ENCODE measurements at places on chromosomes 1 and 21. TPM values are rescaled to one million over a fixed set of nuclear protein-coding genes. Genes with fewer than 3 reads are reported as not detected.

DNA sequence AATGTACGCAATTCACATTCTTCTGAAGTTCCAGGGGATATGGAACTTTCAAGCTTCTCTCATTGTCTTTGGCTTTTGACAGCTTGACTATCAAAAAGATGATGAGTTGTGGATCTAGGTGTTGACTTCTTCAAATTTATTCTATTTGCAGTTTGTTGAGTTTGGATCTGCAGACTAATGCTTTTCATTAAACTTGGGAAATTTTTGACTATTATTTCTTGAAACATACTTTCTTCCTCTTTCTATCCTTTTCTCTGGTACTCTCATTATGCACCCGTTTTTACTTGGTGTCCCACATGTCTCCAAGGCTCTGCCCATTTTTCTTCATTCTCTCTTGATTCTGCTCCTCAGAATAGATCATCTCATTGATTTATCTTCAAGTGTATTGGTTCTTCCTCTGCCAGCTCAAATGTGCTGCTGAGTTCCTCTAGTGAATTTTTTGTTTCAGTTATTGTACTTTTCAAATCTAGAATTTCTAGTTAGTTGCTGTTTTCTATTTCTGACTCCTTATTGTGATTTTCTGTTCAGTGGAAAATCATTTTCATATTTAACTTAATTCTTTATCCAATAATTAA lies 49.4 kb downstream of the CYP2J2 start:
- no peak overlapping the region for H3K27ac ChIP-seq
- no peaks in the 10 kb centered on the region for H3K36me3 ChIP-seq
- H3K4me3 ChIP-seq, result no peak overlapping the region
- no peaks in the 10 kb centered on the region for H3K27me3 ChIP-seq
- no peak for DNase-seq

- DNase-seq, result no peak
- peak overlapping the region; percentile 90 for H3K27ac ChIP-seq
- H3K27me3 ChIP-seq, result no peaks in the 10 kb centered on the region
- peaks cover 2% of the 10 kb centered on the region for H3K4me1 ChIP-seq
- peak overlapping the region; percentile 92 for H3K4me3 ChIP-seq
- H3K36me3 ChIP-seq, result no peaks in the 10 kb centered on the region
These were observed 684 bp downstream of the SLC2A1 start for GRCh38 chr1:42957880-42958487.

DNA sequence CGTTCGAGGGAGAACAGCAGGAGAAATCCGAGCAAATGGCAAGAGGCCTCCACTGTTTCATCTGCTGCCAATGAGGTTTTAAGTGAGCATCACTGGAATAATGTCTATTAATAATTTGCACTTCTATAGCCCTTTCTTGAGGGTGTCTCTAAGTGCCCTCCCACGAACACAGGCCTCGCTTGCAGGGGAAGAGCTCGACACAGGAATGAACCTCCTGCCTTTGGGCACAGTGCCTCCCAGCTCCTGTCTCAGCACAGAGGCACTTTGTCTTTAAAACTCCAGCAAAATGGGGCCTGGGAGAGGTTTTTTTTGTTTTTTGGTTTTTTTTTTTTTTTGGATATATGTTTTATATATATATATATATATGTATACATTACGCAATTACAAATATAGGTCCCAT lies 56.6 kb downstream of the OLIG1 start:
- H3K4me1 ChIP-seq, result no peaks in the 10 kb centered on the region
- H3K27ac ChIP-seq, result no peak overlapping the region
- no peaks in the 10 kb centered on the region for H3K27me3 ChIP-seq
- H3K36me3 ChIP-seq, result no peaks in the 10 kb centered on the region
- no peak overlapping the region for H3K4me3 ChIP-seq
- no peak for DNase-seq

DNA sequence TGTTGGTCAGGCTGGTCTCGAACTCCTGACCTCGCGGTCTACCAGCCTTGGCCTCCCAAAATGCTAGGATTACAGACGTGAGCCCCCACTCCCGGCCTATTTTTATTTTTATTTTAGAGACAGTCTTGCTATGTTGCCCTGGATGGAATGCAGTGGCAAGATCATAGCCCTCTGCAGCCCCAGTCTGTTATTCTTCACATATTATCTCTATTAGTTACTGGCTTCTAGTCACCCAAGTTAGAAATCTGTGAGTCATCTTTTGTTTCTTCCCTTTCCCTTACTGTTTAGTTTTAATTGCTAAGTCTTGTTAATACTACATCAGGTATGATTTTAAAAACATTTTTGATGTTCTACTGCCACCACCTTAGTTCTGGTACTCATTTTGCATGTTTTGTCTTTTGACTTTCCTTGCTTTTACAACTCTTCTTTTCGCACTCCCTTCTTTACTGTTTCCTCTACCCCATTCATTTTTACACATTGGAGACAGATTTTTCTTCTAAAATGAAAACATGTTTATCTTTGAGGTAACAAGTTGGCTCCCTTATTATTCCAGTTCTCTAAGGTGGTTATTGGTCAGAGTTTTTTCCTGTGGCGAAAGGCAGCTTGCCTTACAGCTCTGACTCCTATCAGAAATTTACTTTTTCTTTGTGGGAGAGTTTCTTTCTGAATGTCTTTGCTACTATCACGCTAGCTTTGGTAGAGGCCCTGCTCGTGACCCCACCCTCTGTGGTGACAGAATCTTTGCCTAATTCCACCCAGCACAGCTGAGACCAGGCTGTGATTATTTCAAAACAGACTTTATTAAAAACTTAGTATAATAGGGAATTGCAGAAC lies 19.5 kb downstream of the ZMYM4 start:
- no peaks in the 10 kb centered on the region for H3K36me3 ChIP-seq
- H3K4me1 ChIP-seq, result no peaks in the 10 kb centered on the region
- no peak overlapping the region for H3K4me3 ChIP-seq
- H3K27me3 ChIP-seq, result no peaks in the 10 kb centered on the region
- DNase-seq, result no peak
- H3K27ac ChIP-seq, result no peak overlapping the region

DNA sequence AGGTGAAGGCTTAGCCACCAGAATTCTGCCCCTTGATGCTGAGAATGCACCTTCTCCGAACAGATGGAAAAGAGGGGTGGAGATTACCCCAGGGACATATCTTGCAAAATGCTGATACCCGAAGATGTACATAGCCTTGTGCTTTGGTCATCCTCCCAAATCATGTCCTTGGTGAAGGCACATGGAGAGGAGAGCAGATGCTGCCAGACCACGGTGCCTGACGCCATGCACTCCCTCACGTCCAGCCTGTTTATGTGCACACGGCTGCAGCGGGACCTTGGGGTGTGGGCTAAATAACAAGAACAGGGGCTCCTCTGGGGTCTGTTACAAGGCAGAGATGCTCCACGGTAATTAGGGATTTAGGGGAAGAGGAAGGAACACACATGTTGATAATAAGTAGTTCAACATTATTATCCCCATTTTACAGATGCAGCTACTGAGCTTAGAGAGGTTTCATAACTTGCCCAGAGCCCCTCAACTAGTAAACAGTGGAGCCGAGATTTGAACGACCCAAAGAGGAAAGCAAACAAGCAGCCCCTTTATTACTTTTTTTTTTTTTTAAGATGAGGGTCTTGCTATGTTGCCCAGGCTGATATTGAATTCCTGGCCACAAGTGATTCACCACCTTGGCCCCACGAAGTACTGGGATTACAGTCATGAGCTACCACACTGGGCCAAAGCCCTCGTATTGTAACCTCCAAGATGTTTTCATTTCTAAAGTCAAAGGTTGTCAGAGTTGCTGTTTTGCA lies 12.9 kb downstream of the EPHX1 start:
- no peak overlapping the region for H3K4me3 ChIP-seq
- peaks cover 5% of the 10 kb centered on the region for H3K4me1 ChIP-seq
- H3K36me3 ChIP-seq, result no peaks in the 10 kb centered on the region
- no peak overlapping the region for H3K27ac ChIP-seq
- DNase-seq, result no peak

- no peak overlapping the region for H3K4me3 ChIP-seq
- H3K27me3 ChIP-seq, result no peaks in the 10 kb centered on the region
- no peaks in the 10 kb centered on the region for H3K36me3 ChIP-seq
- H3K4me1 ChIP-seq, result no peaks in the 10 kb centered on the region
- no peak overlapping the region for H3K27ac ChIP-seq
These were observed 15.2 kb downstream of the PLA2G2F start for GRCh38 chr1:20154301-20154831.

DNA sequence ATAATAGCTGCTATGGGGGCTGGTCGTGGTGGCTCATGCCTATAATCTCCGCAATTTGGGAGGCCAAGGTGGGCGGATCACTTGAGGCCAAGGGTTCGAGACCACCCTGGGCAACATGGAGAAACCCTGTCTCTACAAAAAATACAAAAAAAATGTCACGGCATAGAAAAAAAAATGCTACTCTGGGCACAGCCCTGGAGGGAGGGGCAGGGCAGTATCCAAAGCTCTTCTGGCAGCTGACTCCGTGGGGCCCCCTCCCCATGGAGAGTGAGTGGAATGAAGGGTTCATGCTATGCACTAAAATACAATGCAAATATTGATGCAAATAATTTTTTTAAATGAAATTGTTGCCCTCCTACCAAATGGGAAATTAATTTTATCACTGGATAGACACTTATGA lies 78.7 kb downstream of the DESI2 start:
- H3K4me1 ChIP-seq, result no peaks in the 10 kb centered on the region
- no peak overlapping the region for H3K4me3 ChIP-seq
- DNase-seq, result no peak
- no peaks in the 10 kb centered on the region for H3K27me3 ChIP-seq

DNA sequence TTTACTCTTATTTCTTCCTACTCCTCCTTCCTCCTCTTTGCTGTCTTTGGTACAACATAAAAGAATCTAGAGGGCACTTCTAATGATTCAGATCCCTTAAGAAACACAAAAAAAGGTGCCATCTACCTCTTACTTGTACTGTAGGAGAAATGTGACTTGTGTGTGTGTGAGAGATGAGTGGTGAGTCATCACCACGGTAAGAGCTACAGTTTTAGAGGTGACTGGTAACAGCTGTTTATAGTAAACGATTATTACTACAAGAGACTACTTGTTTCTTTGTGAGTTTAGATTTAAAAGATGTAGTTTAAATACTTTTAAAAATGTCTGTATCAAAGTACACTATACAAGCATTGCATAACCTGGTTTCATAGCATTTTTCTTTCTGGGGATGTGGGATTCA lies 40.4 kb downstream of the SLC35D1 start:
- no peaks in the 10 kb centered on the region for H3K36me3 ChIP-seq
- no peaks in the 10 kb centered on the region for H3K27me3 ChIP-seq
- H3K4me3 ChIP-seq, result no peak overlapping the region
- H3K4me1 ChIP-seq, result no peaks in the 10 kb centered on the region
- no peak overlapping the region for H3K27ac ChIP-seq

GRCh38 chr21:34927992-34928391 lies 121.1 kb downstream of the RUNX1 start:
- no peak overlapping the region for H3K27ac ChIP-seq
- H3K27me3 ChIP-seq, result no peaks in the 10 kb centered on the region
- H3K36me3 ChIP-seq, result no peaks in the 10 kb centered on the region
- no peak for DNase-seq
- peaks cover 3% of the 10 kb centered on the region for H3K4me1 ChIP-seq

DNA sequence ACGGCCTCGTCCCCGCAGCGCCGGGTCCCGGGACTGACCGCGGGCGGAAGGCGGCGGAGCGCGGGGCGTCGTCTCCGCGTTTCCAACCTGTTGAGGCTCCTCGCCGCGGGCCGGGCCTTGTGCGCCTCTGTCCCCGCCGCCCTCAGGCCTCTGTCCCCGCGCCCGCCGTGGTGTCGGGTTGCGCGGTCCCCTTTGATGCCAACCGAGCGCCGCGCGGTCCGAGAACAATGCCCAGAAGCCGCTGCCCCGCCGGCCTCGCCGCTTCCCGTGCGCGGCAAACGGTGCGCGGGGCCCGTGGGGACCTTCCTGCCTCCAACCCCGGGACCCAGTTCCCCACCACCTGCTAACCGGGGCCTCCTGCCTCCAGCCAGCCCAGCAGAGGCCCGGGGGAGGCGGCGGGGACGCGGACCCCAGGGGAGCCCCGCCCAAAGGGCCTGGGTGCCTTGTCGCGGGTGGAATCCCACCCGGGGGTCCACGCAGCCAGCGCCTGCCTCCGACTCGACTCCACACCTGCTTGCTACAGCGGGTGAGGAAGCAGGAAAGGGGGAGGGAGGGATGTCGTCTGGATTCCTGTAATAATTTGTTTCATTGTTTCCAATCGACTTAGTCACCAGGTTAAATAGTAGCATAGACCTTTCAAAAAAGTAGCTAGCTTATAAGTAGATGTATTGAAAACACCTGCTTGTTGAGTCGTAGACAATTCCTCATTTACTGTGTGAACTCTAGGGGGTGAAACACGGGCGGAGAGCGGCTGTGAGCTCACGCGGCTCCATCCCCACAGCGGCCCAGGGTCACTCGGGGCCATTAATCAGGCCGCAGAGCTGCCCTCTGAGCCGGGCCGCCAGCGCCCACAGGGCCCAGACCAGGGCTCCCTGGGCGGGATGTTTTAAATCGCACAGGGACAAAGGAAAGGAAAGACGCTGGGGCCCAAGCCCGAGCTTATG lies 1.1 kb downstream of the COL18A1 start:
- no peaks in the 10 kb centered on the region for H3K36me3 ChIP-seq
- H3K4me3 ChIP-seq, result peak overlapping the region; percentile 43
- H3K4me1 ChIP-seq, result no peaks in the 10 kb centered on the region
- H3K27me3 ChIP-seq, result peaks cover 21% of the 10 kb centered on the region
- H3K27ac ChIP-seq, result peak overlapping the region; percentile 40

DNA sequence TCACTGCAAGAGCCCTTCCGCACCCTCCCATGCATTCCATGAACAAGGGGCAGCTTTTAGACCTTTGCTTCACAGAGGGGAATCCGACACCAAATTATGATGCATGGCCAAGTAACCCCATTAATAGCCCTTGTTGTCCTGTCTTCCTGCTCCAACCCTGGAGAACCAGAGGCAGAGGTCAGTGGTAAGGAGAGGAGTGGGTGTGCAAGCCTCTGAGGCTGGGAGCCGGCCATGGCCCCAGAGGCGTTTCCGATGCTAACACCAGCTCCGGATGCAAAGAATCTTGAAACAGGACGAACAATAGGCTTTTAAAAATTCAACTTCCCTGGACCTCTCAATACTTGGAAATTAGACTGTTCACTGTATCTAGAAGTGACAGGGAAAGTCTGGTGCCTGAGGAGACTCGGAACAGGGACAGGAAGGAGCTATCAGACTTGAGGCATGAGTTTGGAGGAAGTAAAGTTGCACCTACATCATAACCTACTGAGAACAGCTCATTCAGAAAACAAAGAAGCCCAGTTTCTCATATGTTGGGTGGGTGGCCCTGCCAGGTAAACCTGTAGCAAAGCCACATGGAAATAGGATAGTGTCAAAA lies 101.2 kb upstream of the ERG start:
- no peak overlapping the region for H3K27ac ChIP-seq
- no peaks in the 10 kb centered on the region for H3K27me3 ChIP-seq
- no peaks in the 10 kb centered on the region for H3K4me1 ChIP-seq
- no peaks in the 10 kb centered on the region for H3K36me3 ChIP-seq
- H3K4me3 ChIP-seq, result no peak overlapping the region

Gene LCE2A
- total RNA-seq, result not detected

All from colonic mucosa (tissue), 4 donors.